ENCODE measurements at places on chromosomes 13 and 19. TPM values are rescaled to one million over a fixed set of nuclear protein-coding genes. Genes with fewer than 3 reads are reported as not detected.

Gene PLEKHA4
- 4.9 TPM for polyA plus RNA-seq

Gene LIPE
- polyA plus RNA-seq = 5.6 TPM

Gene ZNF317
- polyA plus RNA-seq = 17.9 TPM

Gene SGCG
- polyA plus RNA-seq = not detected

Gene AMER2
- not detected for polyA plus RNA-seq

Gene NCAN
- polyA plus RNA-seq = not detected

Gene TDRD3
- 4.7 TPM for polyA plus RNA-seq

Gene OR10H1
- polyA plus RNA-seq = 0.02 TPM

Gene SLC25A41
- 0.06 TPM for polyA plus RNA-seq

Gene MYPOP
- polyA plus RNA-seq = 1.4 TPM

Gene DACT3
- 0.07 TPM for polyA plus RNA-seq

Gene SPACA4
- polyA plus RNA-seq = not detected

Gene CYP2A6
- polyA plus RNA-seq = not detected

Gene SEMA6B
- 0.22 TPM for polyA plus RNA-seq

Gene PLPPR3
- polyA plus RNA-seq = not detected

Gene CLEC17A
- polyA plus RNA-seq = 0.08 TPM

Gene ZNF528
- 1.3 TPM for polyA plus RNA-seq

Gene SRRM5
- 0.03 TPM for polyA plus RNA-seq

Gene UHRF1
- 32.3 TPM for polyA plus RNA-seq

Gene UBAC2
- polyA plus RNA-seq = 58.2 TPM

Gene QPCTL
- polyA plus RNA-seq = 12.1 TPM

Gene INAFM1
- 0.65 TPM for polyA plus RNA-seq

Gene GPR183
- polyA plus RNA-seq = not detected

Gene COG6
- polyA plus RNA-seq = 13.8 TPM

Gene SIGLEC14
- polyA plus RNA-seq = 0.03 TPM

Gene ZNF544
- polyA plus RNA-seq = 38.7 TPM

Gene FOXA3
- not detected for polyA plus RNA-seq

Gene EFNA2
- polyA plus RNA-seq = not detected

Gene PRX
- 0.42 TPM for polyA plus RNA-seq

Gene MBD3L2
- not detected for polyA plus RNA-seq

Gene ETV2
- 0.37 TPM for polyA plus RNA-seq

Gene CC2D1A
- 21.0 TPM for polyA plus RNA-seq

Gene ELANE
- not detected for polyA plus RNA-seq

Gene CYP4F8
- polyA plus RNA-seq = not detected

Gene PLIN4
- polyA plus RNA-seq = 2.7 TPM

Gene ZNF93
- 1.4 TPM for polyA plus RNA-seq

Gene SPACA7
- not detected for polyA plus RNA-seq

Gene PRODH2
- not detected for polyA plus RNA-seq

Gene ELAVL3
- not detected for polyA plus RNA-seq

Gene ZNF440
- 2.3 TPM for polyA plus RNA-seq

Gene TPM4
- 499 TPM for polyA plus RNA-seq

Gene CCL25
- polyA plus RNA-seq = not detected

Gene SLC10A2
- polyA plus RNA-seq = not detected

Gene PTOV1
- polyA plus RNA-seq = 57.1 TPM

Gene LIG4
- 3.7 TPM for polyA plus RNA-seq

Gene ZNF285
- 0.53 TPM for polyA plus RNA-seq

Gene OVOL3
- not detected for polyA plus RNA-seq

Gene PRKCG
- polyA plus RNA-seq = not detected

Gene FFAR3
- not detected for polyA plus RNA-seq
